Left hindlimb (tissue), 1 donor: ENCODE measurements at places on chromosomes 6 and 20.

GRCh38 chr6:21437581-21437980, 156.0 kb upstream of the SOX4 start:
- no peak for DNase-seq

- peak; percentile 52 for DNase-seq
These were observed 198.3 kb downstream of the JARID2 start for GRCh38 chr6:15444081-15444731.

DNA sequence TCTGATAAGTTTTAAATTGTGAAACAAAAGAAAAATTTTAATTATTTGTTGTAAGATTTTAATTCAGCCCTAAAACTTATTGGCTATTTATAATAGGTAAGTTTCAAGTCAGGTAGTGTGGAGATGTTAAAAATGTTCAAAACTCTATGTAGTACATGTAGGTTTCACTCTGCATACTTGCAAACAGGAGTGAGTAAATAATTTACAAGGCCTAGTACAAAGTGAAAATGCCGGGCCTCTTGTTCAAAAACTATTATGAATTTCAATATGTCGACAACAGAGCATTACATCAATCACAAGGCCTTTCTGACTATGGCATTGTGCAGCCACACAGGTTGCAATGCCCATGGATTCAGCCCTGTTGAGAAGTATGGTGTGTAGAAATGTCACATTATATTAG, 80.9 kb upstream of the GRIK2 start:
- DNase-seq = no peak

GRCh38 chr6:166277018-166277417, 31.2 kb downstream of the PRR18 start:
- peak; percentile 79 for DNase-seq

GRCh38 chr6:19865178-19865577, 28.0 kb downstream of the ID4 start:
- no peak for DNase-seq
